Stimulated activated CD4-positive, alpha-beta T cell treated with anti-CD3 and anti-CD28 coated beads, Interleukin-1b, Interleukin-23, amount 100 ng/mL, for 4 hours (primary cell): ENCODE measurements at places on chromosomes 16 and 17.

DNA sequence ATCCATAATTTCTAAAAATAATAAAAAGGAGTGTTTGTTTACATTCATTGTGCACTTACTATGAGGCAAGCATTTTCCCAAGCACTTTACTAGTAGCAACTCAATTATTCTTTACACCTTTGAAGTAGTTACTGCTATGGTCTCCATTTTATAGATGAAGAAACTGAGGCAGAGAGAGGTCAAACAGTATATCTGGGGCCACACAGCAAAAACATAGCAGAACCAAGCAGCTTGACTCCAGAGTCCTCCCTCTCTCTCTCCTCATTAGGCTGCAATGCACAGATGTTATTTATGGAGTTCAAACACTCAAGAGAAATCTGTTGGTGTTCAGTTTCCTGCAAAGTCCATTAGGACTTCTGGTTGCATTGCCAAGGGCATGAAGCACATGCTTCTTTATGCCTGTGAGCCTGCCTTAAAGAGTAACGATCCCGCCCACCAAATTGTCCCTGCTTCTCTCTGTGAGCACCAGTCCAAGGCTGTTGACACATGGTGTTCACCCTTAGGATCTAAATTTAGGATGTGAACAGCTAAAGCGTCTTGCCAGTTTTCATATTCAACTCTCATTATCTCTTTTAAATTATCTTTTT lies 44.0 kb downstream of the GPRC5B start:
- DNase-seq, result no peak

DNA sequence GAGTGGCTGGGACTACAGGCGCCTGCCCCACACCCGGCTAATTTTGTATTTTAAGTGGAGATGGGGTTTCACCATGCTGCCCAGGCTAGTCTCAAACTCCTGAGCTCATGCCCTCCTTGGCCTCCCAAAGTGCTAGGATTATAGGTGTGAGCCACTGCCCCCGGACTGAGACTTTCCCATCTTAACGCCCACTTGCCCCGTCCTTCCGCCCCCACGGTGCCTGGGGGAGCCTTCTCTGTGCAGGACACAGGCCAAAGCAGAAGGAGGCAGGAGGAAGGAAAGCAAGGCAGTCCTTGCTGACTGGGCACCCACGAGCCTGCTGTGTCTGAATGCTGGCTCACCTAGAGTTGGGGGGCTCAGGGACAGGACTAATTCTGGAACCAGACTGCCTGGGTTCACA lies 17.6 kb upstream of the GNG13 start:
- DNase-seq, result no peak

- DNase-seq, result no peak
Measured at GRCh38 chr16:87076950-87077749, 240.0 kb downstream of the C16orf95 start.

DNA sequence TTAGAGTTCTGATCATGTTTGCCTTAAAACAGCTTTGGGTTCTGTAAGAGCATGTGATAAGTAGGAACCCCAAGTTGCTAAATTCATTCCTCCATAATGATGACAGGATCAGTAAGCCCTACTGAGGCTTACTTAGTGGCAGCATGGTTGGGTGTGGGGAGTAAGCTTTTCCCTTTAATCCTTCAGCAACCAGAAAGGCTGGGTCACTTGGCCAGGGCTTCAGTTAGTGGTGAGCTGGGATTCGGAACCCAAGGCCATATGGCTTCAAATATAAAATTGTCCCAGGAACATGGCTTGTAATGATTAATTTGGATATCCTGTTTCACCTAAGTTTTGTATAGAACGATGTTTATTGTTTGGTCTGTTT lies 850 bp downstream of the GINS3 start:
- DNase-seq, result no peak

GRCh38 chr16:85984947-85985451 lies 86.0 kb downstream of the IRF8 start:
- DNase-seq, result no peak

GRCh38 chr17:82910041-82910481 lies 70.2 kb upstream of the ZNF750 start:
- DNase-seq, result no peak

DNA sequence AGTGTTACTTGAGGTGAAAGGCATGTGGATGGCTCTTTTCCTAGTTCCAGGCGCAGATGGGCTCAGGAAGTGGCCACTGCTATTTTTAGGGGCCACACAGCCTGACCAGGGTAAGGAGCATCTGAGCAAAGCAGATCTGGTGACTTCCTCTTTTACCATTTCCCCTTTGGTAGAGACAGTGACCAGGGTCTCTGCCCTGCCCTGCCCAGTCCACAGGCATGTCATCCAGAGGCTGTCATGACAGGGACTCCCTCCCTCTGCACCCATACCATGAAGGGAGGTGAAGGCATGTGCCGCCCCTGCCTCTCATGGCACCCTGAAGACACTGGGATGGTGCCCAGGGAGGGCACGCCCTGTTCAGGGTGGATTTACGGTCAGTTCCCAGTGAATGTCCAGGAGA lies 2.2 kb downstream of the PLA2G15 start:
- no peak for DNase-seq

DNA sequence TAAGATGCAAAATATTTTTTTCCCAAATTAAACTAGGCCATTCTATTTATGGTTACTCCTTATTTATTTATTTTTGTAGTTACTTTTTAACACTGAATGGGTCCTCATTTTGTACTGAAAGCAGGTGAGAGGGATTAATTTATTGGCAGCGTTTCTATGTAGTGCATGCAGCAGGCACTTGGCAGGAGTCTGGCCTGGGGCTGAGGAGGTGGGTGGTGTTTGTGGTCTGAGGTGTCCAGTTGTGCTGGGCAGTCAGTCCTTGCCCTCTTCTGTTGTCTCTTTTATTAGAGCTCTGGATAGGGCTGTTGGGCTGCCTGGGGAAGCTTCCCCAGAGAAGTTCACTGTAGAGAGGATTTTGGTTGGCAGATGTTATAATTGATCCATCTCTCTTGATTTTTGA lies 12.7 kb downstream of the SEC14L1 start:
- no peak for DNase-seq

- DNase-seq, result no peak
Measured at GRCh38 chr16:63618896-63619485, 1502.9 kb downstream of the CDH11 start.

DNA sequence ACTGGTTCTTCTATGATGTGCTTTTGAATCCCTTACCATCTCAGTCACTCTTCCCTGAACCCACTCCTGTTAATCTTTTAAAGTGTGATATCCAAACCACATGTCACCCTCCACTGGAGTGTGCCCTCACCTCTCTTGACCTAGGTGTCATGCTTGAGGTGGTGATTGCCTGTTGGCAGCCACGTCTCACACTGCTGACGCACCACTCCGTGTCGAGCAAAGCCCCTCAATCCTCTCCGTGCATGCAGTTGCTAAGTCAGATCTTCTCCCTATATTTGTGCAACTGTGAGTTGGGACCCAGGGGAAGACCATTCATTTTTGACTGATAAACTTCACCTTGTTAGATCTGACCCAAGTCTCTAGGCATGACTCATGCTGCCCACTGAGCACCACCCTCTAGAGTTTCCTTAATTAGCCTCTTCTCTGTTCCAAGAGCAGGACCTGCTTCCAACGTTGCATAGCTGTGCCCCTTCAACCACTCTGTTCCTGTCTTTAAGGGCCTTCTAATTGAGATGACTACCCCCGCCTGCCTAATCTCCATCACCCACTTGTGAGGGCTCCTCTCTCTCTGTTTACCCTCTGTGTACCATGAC lies 2.7 kb downstream of the MYH13 start:
- no peak for DNase-seq

DNA sequence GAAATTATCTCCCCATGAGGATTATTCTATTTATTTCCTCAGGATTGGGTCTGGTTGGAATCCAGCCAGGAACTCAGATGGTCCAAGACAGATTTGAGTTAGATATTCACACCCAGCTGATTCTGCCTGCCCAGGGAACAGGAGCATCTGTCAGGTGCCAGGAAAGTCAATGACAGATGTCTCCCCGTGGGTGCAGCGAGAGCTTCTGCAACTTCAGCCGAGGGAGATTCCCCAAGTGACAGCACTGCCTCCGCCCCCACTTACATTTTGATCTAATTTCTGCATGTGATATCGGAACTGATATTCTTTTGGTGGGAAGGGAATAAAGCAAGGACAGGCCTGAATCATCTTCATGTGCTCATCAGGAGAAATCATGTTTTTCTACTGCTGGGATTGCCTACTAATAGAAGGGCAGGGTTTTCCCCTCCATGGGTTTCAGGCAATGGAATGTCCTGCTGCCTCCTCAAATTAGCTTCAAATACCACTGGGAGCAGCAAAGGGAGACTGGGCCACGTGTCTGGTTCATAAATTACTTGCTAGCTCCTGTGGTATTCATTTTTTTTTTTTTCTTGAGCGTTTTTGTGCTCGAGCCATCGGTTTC lies 15.7 kb upstream of the DHX8 start:
- no peak for DNase-seq

- DNase-seq, result no peak
Measured at GRCh38 chr16:2028620-2029220, 2.0 kb downstream of the NHERF2 start.

DNA sequence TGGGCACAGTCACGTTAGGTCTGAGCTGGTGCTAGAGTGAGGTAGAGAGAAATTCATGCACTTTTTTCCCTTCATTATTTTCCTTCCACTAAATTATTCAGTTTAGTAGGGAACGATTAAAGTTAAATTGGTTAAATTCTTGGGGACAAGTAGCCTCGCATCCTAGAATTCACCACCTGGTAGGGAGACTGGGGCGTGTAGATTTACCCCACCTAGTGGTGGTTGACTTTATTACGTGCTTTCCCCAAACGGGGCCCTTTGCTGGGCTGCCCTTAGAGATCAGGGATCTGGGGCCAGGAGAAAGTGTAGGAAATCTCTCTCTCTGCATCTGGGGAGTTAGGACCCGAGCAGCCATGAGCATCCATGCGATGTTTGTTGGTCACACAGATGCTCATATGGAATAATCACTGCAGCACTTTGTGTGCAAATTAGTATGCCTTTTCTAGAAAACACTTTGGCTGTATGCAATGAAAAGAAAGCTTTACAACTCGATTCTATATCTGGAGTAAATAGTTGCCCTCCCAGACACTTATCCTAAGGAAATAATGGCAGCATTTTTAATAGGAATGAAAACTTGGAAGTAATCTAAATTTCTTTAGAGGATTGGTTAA lies 107.0 kb downstream of the PLCG2 start:
- no peak for DNase-seq

DNA sequence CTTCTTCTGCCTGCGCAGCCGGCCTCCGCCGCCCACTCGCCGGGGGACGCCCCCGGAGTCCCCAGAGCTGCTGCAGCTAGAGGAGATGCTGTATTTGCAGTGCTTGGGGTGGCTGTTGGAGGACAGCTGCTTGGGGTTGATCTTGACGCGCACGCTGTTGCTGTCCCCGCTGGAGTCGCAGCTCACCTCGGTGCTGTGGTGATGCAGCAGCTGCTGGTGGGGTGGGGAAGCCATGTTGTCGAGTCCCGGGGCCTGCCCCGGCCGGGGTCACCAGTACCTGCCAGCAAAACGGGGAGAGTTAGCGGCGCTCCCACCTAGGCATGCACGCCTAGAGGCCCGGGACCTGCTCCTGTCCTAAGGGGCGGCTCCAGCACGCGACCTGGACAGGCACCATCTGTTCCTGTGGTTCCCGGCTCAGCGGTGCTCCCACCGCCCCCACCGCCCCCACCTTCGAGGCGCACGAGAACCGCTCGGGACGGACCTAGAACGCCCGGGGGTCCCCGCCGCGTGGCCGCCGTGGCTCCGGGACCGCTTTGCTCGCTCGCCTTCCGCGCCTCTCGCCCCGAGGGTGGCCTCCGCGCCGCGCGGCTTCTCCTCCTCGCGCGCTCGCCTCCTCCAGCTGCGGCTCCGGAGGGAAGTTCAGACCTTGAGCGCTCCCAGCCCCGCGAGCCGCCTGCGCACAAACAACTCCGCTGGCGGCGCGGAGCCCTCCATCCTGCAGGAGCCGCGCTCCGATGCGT lies 863 bp downstream of the ADCY9 start:
- DNase-seq, result peak; percentile 40

GRCh38 chr16:28504707-28505404 lies 1.8 kb downstream of the IL27 start:
- DNase-seq, result no peak

DNA sequence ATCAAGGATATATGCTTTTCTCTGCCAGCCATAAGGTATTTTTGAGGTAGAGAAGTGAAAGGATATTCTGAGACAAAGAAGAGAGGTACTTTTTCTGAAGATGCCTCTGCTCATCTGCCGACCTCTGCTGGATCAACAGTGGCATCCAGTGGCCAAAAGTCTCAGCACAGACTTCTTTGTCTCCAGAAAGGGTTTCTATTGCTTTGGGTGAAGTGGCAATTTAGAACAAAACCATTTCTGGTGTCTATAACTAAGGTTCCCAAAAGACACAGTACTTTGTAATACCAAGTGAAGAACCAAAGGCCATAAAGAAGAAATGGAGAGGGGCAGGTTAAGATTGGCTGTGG lies 155.2 kb upstream of the C17orf78 start:
- no peak for DNase-seq

- DNase-seq, result no peak
Measured at GRCh38 chr16:3963886-3964685, 83.6 kb upstream of the CREBBP start.

GRCh38 chr17:68295086-68295485 lies 3.8 kb downstream of the ARSG start:
- peak; percentile 29 for DNase-seq

DNA sequence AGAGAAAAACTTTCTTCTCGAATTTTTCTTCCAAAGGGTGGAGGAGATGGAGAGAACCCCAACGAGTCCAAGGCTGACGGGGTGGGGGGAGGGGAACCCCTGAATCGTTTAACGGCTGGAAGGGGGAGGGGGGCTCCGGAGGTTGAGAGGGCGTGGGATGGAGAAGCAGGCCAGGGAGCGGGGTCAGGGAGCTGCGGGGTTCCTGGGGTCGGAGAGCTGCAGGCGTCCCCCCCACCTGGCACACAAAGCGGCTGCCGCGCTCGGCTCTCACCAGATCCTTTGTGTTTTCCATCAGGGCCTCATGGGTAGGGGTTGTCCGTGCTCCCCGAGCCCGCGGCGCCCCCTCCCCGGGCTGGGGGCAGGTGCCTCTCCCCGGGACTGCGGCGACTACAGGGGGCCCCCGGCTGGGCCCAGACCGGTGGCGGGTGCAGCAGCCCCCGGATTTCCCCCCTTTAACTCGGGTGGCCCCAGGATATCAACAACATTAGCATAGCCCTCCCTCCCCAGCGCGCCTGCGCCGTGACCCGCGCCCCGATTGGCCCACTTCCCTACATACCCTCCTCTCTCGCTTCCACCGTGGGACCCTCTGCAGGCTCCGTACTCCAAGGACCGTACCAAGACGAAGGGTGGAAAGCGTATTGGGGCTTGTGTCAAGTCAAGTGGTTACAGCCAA lies at the start of gene MBTD1:
TSS of gene MBTD1 (minus strand) at position 486 of the 673 bp plus-strand sequence. CDS start 34,888 bp downstream, outside the sequence.
- peak; percentile 87 for DNase-seq

DNA sequence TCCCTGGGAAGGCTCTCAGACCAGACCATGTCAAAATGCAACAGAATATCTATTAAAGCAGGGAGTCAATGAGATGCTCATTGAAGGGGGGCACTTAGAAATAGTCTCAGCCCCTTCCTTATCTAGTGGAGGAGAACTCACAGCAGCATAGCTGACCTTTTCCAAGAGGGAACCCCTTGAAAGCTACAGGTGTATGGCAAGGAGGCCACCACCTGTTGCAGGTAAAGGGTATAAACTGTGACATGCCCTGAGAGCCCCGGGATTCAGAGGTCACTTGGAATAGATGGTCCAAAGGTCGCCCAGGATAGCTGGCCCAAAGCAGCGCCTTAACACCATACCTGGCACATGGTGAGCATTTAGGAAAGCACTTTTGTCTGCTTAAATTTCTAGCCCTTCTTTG lies 120.2 kb upstream of the RPL38 start:
- no peak for DNase-seq

GRCh38 chr16:68086860-68087268 lies 1.7 kb downstream of the NFATC3 start:
- no peak for DNase-seq
